ENCODE measurements at places on chromosomes 7 and 10.

- DNase-seq, result no peak
These were observed 88.6 kb upstream of the ZNF716 start for GRCh38 chr7:57361406-57361805.

DNA sequence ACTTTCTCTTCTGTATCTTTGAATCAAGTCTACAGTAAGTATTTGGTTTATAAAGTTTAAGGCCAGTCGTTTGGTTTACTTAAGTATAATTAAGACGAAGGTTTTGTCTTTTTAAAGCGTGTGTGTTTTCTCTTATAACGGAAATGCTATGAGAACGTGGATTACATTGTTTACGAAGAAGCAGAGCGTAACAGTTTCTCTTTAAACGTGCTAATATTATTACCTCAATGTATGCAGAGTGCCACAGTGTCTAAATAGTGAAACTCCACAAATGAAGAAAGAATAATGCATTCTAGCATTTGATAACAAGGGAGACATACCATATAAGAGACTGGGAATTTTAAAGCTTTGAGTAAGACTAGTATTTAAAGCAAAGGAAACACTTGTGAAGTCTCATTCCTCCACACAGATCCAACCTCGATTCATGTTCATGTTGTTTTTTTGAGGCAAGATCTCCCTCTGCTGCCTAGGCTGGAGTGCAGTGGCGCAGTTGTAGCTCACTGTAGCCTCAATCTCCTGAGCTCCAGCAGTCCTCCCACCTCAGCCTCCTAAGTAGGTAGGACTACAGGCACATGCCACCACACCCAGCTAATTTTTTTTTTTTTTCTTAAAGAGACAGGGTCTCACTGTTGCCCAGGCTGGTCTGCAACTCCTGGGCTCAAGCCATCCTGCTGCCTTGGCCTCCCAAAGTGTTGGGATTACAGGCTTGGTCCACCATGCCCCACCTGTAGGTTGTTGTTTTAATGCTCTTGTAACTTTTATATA is 75.1 kb downstream of the ANKRD61 start:
- DNase-seq, result no peak

DNA sequence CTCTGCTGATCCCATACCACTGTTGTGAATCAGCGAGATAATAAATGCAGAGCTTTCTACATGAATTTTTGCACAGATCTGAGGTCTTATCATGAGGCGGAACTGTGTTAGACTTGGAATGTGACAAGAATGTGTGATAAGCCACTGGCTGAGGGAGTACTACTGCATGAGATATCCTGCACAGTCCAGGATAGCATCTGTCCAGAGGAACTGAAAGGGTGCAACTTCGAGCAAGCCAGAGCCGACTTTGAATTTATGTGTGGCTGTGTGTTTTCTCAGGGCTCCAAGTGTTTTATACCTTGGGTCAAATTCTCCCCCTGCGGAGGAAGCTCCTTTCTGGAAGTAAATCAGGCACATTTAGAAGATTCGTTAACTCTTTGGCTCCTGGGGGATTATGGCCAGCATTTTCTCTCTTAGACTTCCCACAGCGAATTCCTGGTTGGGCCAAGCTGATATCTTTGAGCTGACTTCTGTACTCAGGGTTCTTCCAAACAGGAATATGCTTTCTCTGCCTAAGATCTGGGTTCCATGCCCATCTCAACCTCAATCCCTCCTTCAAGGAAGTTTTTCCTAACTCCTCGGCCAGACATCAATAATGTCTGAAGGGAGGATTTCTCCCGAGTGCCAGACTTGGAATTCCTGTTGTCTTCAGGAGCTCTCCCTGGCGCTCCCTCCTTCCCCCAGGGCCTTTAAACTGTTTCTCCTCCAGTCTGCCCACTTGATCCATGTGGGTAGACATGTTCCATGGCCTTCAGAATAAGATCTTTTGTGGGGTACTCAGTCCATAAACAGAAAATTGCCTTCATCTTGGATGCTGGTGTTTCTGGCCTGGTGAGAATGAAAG is 2.5 kb upstream of the MEST start:
- DNase-seq, result no peak

DNA sequence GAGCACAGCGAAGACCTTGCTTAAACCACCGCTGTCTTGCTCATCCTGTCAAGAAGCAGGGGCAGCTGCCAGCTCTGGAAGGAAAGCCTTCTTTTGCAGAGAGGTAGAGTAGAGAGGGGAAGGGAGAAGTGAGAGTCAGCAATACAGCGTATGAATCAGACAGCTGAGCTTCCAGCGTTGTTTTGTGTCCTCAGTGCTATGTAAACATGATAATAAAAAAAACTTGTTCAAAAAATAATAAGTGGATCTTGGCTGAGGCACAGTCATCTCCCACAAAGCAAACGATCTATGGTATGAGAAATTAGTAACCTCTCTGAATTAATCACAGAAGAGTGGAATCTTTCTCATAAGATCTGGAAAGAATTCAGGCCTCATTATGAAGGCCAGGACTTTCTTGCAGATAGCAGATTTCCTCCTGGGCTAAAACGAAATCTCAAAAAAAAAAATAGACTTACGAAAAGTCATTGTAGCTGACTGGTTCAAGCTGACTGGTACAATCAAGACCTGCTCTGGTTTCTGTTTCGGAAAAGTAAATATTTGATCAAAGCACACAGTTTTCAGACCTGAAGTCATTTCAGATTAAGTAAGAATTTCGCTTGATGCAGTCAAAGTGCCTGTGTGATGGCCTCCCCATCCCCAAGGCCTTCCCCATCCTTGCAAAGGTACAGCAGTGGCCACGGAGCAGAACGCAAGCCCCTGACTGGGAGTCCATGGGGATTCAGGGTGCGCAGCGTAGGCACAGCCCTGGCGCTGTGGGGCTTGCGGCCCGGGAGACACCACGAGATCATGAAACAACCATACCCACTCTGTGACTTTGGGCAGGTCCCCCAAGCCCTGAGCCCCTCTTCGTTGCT is 29.4 kb downstream of the CHST15 start:
- DNase-seq, result no peak

- DNase-seq, result no peak
These were observed 4.7 kb upstream of the UNCX start for GRCh38 chr7:1227814-1228544.

DNA sequence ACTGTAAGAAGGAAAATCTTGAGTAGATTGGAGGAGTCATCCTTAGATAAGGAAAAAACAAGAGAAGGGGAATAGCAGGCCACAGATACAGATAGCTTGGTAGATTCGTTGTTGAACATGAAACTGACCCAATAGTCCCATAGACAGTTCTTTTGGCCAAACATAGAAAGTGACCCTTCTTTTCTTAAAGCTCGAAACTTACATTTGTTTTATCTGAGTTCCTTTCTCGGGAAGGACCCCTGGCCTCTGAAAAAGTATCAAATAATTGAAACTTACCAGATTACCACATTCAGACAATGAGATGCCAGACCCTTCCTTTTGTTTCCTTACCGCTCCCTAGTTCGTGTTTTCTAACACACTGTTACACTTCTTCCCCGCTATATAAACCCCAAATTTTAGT is 72.9 kb downstream of the ZFAND4 start:
- DNase-seq, result no peak

GRCh38 chr7:140322759-140323158 is 75.6 kb downstream of the SLC37A3 start:
- no peak for DNase-seq

DNA sequence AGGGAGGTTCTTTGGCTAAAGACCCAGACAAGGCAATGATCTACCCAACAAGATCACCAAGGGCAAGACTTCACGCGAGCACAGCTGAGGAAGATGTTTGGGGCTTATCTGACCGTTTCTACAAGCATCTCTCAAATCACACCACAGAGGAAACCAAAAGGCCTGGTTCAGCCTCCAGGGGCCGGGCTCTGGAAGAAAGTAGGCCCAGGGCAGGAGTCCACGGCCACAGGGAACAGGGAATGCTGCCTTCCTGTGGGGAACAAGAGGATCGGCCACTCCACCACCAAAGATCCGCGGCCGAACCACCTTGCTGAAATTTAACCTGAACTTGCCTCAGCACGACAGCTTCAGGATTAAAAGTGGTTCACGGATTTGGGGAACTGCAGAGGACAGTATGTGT is 332.5 kb downstream of the PTPRN2 start:
- no peak for DNase-seq

DNA sequence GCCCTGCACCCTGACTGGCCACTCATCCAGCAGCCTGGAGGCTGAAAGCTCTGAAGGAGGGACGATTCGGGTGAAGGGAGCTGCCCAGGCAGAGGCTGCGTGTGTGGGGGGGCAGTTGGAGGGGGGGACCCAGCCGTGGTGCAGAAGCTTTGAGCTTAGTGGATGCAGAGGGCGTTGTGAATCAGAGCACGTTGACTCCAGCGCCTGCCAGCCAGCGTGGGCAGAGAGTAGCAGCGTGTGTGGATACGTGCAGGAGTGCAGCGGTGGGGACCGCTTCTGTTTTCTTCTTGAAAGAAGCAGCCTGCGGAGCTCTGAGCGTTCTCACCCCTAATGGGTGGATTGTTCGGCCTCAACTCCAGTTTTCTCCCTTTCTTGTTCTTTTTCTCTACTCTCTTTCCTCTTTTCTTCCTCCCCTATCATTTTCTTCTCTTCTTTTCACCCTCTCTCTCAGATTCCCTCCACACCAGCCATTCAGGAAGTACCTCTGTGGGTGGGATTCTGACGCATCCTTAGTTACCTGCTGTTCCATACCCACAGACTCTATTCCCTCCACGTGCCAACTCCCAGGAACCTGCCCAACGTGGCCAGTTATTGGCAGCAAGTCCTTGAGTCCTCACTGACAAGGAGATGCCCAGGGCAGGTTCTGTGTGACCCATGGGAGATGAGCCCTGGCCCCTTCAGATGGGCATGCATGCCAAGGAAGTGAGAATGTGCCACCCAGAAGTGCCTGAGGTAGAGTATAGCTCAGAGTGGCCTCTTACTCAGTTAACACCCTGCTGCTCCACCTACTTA is 47.4 kb downstream of the SORCS3 start:
- DNase-seq, result no peak

DNA sequence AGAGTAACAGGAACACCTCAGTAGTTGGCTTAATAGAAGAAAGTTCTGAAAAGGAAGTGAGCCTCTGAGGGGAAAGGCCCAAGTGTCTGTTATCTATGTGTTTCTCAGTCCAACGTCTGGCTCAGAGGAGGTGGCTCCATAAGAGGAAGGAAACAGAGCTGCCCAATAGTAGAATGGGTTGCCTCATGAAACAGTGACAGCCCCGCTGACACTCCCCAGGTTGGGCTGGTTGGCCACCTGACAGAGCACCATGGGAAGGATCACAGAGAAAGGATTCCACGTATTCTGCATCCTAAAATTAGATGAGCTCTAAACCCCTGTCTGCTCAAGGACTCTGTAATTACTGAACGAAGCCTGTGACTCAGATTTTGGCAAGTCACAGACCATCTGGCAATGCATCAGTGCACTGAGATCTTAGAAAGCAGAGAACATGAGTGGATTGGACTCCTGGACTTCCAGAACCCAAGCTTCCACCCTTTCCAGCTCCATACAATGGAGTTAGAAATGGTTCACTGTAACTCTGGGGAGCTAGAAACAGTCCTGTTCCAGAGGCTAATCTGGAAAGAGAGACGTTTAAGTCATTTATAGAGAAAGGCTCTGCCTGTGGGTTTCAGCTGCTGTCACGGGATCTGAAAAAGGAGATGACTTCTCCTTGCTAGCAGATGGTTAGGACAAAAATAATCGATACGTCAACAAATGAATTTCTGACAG is 2.9 kb downstream of the PKD2L1 start:
- DNase-seq, result no peak

GRCh38 chr7:70165477-70166170 is 567.3 kb downstream of the AUTS2 start:
- DNase-seq, result no peak

DNA sequence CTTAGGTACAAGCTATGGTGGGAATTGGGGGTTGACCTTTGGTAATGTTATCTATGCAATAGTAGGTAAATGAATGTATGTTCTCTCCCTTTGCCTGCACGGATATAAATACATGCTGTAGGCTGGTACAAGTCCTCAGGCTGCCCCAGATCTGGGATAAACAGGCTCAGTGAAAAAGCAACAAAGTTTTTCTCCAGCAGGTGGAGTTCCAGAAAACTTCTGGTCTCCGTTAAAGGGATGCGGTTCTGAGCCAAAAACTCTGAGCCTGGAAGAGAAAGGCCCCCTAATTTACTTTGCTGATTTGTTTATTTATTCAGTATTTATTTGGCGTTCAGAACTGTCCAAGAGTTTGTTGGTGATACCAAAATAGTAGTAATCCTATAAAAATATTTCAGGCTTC is 204.7 kb downstream of the ADRA2A start:
- no peak for DNase-seq

DNA sequence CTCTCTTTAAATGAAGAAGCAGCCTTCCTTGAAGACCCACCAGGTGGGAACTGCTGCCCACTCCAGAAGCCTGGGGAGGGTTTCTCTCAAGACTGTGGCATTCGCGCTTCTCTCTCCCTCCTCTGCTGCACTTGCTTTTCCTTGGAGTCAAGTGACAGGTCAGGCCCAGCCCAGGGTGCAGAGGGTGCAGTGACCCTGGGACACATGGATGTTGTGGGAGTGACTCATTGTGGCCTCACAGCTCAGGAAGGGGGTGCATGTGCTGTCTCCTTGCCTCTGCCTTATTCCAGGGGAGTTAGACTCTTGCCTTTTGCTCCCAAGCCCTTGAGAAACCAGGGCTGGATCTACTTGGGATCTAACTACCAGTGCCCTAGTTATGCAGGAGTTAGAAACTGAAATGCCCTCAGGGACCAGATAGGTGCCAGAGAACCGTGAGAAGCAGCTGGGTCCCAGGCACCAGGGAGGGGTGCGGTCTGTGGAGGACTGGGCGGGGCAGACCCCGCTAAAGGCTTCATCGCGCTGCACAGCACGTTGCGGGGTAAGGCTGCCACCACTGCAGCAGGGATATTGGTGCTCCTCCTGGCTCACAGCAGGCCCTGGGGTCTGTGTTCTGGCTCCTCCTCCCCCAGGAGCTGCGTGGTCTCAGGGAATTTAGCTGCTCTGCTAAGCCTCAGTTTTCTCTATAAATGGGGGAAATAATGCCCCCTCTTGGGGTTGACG is 11.4 kb downstream of the FAM241B start:
- no peak for DNase-seq

- no peak for DNase-seq
These were observed at the start of gene GBX1 for GRCh38 chr7:151167197-151167961. Gene GBX1 (minus strand): TSS chr7:151167694. CDS start chr7:151167548, 146 bp downstream.

DNA sequence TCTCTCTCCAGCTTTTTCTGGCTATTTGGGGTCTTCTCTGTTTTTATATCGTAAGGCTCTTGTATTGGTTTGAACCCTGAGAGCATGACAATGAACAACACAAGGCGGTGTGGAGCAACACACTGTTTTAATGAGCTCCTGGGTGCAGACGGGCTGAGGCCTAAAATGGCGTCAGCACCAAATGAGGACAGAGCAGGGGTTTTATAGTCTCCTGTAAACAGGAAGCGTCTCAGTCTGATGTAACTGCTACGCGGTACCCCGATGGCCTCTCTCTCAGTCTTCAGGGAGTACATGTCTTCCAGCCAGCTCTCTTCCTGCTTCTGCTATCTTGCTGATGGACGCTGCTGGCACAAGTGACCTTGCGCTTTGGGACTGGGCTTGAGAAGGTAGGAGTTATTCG is 95.9 kb upstream of the CCDC71L start:
- DNase-seq, result no peak

GRCh38 chr7:33854178-33854577 is 51.2 kb upstream of the BMPER start:
- no peak for DNase-seq
